ENCODE measurements at places on chromosomes 5 and 9.

DNA sequence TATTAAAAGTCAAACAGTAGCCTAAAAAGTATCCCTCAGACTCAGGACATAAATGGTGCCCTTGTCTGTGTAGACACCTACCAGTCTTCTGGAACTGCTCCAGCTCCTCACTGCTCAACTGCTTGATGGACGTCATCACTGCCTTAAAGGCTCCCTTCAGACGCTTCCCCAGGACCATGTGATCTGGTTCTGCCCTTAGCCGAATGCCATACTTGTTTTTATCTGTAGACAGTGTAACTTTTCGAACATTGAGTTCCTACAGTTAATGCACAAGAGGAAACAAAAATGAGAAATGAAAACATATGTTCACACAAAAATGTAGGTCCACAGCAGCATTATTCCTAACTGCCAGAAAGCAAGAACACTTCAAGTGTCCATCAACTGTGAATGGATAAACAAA, 46.2 kb downstream of the IARS1 start:
- DNase-seq, result no peak

GRCh38 chr9:110058304-110058953, 149.5 kb downstream of the C9orf152 start:
- no peak for DNase-seq

GRCh38 chr5:177452688-177453638, 6.3 kb downstream of the PRR7 start:
- no peak for DNase-seq

DNA sequence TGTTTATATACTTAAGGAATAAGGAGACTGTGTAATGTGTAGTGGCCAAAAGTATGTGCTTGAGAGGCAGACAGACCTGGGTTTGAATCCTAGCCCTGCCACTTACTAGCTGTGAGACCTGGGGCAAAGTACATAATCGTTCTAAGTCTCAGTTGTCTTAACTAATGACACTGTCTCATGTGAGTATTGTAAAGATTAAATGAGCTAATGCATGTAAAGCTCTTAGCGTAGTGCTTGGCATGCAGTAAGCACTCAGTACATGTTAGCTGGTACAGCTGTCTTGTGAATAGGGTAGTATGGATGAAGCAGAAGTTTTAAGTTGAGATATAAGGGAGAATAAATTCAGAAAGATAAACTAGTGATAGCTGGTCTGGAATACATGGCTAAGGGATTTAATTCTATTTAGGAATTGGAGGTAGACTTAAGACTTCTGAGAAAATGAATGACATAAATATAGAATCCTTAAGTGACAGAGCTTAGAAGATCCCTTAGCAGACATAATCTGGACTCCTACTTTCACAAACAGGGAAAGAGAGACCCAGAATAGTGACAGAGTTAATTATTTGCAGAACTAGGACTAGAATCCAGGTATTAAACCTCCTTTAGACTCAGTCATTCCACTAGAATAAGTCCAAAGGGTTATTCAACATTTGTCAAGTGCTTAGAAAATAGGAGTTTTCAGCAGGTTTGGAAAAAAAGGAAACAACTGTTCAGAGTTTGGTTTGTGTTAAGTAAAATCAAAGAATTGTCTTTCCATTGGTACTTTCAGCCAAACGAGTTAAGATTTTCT, 13.1 kb downstream of the GPR21 start:
- no peak for DNase-seq

- no peak for DNase-seq
Measured at GRCh38 chr5:40499518-40500273, 180.0 kb upstream of the PTGER4 start.

- DNase-seq, result no peak
Measured at GRCh38 chr9:76571743-76572146, 112.8 kb downstream of the GCNT1 start.

DNA sequence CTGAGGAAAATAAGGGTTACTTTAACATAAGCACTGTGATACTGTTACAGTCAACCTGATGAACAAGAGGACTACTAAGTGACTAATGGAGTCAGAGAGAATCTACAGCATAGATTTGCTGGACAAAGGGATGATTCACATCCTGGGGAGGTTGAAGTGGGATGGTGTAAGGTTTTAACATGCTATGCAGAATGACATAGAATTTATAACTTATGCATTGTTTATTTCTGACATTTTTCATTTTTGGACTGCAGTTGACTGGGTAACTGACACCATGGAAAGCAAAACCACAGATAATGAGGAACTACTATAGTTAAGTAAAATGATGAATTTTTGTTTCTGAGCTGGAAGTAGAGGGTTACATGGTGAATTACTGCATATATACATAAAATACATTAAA, 389.2 kb downstream of the MAT2B start:
- DNase-seq, result no peak

DNA sequence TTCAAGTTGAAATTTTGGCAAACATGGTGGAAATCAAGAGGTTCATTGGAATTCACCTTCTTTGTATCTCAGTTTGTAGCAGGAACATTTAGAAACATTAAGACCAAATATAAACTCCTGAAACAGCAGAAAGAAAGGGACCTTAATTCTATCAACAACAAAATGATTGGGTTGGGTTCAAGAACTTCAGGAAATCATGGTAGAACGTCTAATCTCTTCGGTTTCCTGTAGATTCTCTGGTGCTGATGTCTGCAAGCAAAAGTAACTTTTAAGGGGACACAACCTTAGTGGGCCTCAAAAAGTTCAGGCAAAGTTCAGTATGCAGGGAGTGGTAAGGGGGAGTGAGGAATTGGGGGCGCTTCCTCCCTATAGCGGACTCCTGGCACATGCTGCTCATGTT, 3.4 kb downstream of the IL33 start:
- DNase-seq, result no peak

- peak; percentile 55 for DNase-seq
Measured at GRCh38 chr5:11415751-11416150, 488.5 kb downstream of the CTNND2 start.

DNA sequence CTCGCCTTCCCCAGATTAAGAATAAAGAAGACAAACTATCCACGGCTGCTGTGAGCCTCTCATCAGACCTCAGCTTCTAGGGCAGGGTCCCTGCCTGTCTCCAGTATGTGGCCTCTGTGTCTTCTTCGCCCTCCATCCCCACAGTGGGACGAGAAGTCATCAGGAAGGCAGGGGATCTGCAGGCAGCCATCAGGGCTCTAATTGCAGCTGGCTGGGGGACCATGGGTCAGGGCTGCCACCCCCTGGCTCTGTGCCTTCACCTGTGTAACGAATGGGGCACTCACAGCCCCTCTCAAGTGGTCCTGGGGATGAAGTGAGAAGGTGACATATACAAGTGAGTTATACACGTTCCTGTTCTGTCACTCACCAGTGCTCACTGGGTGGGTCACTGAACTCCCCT, 139.8 kb downstream of the KCNIP1 start:
- DNase-seq, result no peak

DNA sequence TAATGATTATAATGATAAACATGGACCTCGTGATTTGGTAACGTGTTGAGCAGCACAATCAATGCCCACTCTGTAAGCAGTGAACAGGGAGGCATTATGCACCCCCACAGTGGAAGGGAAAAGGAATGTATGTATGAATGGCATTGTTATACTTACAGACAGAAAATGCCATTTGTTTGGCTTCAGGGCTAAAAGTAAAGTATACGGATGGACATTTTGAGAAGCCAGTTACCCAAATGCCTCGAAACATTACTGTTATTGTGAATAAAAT, 260.2 kb upstream of the PPP1R2B start:
- no peak for DNase-seq

GRCh38 chr5:113084402-113085083, 107.9 kb downstream of the DCP2 start:
- no peak for DNase-seq

GRCh38 chr9:134943836-134944235, 26.1 kb upstream of the FCN1 start:
- no peak for DNase-seq

DNA sequence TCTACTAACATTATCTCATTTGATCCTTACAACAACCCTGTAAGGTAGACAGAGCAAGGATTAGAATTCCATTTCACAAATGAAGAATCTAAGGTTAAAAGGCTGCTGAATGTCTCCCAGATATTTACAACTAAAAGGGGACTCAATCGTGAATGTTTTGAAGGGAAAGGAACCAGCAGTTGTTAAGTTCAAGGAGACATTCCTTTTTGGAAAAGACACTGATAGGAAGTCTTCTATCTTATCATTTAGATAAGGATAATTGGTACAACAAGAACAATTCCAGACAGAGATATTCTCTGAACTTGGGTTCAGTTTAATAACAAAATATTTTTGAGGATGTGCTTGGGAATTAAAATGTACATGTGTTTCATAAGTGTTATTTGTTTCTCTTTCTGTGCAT, 37.5 kb upstream of the CER1 start:
- DNase-seq, result no peak

GRCh38 chr5:171476701-171477100, 57.3 kb downstream of the FGF18 start:
- no peak for DNase-seq

DNA sequence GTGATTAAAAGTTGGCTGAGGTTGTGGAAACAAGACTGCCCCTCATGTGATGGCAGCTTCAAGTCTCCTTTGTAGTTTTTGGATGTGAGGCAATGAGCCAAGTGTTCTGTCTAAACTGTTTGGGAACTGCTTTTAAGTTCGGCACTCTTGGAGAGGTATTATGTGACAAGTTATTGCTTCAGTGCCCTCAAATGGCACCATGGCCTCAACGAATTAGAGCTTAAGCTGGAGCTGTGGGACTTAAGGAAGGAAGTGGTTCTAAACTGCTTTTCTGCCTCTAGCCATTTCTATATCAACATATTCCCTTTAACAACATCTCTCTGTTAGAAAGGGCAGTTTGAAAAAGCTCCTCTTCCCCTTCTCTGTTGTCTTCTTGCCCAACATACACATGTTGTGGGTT, 227.7 kb downstream of the RFK start:
- no peak for DNase-seq

- DNase-seq, result no peak
Measured at GRCh38 chr9:124469011-124469832, 19.0 kb downstream of the ADGRD2 start.

GRCh38 chr5:139246394-139246793, 47.1 kb upstream of the MATR3 start:
- DNase-seq, result no peak

- no peak for DNase-seq
Measured at GRCh38 chr5:64457846-64458245, 48.0 kb upstream of the RGS7BP start.

- DNase-seq, result no peak
Measured at GRCh38 chr9:90919883-90920282, 118.3 kb downstream of the SYK start.

DNA sequence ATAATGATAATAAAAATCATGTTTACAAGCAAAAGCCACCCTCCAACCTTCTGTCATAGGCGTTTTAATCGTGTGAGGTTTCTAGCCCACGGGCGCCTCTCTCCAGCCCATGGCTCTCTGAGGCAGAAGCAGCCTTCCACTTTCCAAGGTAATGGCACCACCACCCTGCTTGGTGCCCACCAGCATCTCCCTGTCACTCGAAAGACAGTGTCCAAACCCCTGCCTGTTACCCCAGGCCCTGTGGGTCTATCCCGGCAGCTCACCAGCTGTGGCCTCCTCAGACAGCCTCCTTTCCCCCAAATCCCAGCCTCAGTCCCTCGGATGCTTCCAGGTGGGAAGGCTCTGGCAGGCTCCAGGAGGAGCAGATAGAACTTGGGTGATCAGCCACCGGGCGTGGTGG, 123.8 kb upstream of the LPCAT1 start:
- DNase-seq, result no peak

All from DMS79 (cell line).